ENCODE measurements at places on chromosomes 3 and 15.

DNA sequence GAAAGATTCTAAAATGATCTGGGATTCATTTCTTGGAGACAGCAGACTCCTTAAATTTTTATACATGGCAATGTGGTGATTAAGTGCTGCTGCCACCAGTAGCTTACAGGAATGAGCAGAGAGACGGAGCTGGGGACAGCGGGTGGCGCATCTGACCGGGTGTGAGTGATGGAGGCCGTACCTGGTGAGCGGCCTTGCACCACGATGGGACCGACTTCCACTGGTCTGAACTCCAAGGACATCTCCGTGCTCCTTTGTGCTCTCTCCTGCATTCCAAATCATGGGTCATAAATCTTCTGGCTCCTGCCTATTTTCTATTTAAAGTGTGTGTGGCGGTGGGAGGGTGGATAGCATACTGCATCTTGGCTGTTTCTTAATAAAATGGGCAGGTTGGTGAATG lies 262.6 kb downstream of the ABHD5 start:
- no peak for DNase-seq

DNA sequence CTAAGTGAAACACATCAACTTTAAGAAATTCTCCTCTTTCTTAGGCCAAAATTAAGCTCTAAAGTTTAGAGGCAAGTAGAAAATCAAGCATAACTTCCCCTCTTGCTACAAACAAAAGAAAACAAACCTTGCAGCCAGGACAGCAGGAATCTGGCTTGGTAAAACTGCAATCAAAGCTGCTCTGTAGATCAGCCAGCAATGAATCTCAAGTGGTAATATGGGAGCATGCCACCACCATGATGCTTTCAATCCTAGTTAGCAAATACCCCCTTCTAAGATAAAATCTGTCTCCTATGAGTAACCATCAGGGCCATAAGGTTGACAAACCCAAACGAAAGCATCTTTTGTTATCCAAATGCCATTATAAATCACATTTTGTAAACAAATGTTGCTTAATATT lies 208.3 kb upstream of the PLSCR5 start:
- DNase-seq: no peak

- no peak for DNase-seq
Observed at GRCh38 chr3:70646635-70647034, 334.2 kb upstream of the MDFIC2 start.

DNA sequence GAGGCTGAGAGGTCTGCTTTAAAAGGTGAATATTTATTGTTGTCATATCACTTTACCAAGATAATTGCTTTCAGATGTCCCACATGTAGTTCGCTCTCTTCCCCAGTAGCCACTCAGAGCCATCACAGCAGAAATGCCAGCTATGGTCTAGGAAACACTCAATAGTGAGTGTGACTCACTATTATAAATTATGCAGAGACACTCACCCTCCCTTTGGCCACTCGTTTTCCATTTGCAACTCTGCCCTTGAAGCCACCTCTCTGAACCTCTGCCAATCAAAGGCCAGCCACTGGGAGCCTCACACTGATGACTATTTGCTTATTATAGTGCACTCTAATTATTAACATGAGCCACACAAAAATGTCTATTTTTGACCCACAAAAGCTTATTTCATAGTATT lies 328.1 kb upstream of the ATP10A start:
- no peak for DNase-seq

DNA sequence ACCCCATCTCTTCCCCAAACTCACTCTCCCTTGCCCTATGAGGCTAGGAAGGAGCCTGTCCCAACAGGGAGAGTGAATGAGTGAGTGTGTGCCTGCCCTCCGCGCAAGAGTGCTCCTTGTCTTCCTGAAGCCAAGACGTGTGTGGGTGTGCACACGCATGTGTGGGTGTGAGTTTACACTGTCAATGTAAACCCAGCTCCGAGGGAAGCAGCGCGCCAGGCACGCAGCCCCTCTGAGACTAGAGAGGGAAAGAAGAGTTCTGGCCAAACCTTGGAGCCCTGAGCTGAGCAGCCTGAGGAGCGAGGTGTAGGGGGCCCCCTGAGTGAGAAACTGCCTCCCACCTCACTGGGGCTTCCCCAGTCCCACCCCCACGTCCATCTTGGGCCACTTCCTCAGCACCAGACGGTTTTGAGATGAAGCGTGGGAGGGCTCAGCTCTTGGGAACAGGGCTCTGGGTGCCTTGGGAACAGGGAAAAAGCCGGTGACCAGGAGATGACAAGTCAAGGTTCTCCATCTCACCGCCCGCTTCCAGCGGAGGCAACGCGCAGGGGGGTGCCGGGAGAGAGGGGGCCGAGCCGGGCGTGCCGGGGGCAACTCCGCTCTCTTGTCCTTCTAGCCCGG lies 5.1 kb downstream of the MECOM start:
- no peak for DNase-seq

DNA sequence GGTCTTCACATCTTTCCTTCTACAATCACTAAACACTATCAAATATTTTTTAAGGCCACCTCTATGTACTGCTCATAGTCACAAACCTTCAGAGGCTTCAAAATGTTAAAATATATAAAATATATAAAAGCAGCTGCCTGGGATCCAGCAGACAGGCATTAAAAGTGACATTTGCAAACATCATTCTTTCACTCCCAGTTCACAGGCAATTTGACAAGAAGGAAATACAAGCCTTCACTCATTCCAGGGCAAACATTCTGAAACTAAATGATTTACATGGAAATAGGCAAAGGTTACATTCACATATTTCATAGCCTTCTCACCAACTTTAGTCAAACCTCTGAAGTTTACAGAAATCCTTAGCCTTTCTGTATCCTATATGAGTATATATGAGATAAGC lies 266.3 kb downstream of the TBL1XR1 start:
- DNase-seq: no peak

Data from activated CD4-positive, alpha-beta T cell treated with anti-CD3 and anti-CD28 coated beads, Interleukin-2, amount 50 U/mL, for 1 hour (primary cell).